Pulmonary artery endothelial cell (primary cell): ENCODE measurements at places on chromosomes 4 and X. TPM values are rescaled to one million over a fixed set of nuclear protein-coding genes. Genes with fewer than 3 reads are reported as not detected.

GRCh38 chr4:153652051-153652784 is 31.9 kb upstream of the TLR2 start:
- DNase-seq = no peak

- no peak for DNase-seq
Observed at GRCh38 chrX:378443-378842, 8.3 kb downstream of the PPP2R3B start.

DNA sequence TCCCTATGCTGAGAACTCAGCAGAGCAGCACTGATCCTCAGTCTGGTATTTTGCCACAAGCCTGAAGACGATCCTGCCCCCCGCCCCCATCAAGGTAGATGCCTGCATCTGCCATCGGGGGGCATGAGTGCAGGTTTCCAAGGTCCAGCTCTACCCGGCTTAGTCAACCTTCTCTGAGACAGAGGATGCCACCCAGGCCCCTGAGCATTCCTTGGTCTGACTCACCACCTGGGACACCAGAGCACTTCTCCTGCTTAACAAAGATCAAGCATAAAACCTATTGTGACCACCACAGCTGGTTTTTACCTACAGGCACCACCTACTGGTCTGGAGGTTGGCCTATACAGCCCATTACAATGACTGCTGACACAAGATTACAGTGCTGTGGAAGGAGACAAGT is 1168.1 kb downstream of the PCDH19 start:
- DNase-seq = no peak

ASB9 gene
- 9.2 and 21.0 TPM in 2 replicates for total RNA-seq

SLC9A7 gene
- 35.6 and 40.6 TPM in 2 replicates for total RNA-seq

DNA sequence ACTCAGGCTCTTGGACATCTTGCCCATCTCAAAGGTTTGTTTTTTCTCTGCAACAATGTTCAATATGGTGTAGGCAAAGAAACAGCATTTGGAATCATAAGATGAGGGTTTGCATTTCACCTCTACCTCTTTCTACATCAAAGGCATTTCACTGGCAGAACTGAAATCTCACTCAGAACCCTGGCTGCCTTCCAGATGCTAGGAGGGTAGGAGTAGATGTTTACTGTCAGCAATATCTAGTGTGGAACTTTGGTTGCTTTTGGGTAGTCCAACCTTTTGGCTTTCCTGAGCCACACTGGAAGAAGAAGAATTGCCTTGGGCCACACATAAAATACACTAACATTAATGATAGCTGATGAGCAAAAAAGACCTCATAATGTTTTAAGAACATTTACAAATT is 297.0 kb upstream of the KLF3 start:
- DNase-seq = no peak

- no peak for DNase-seq
Observed at GRCh38 chr4:83191026-83191425, 76.5 kb upstream of the PLAC8 start.

- no peak for DNase-seq
Observed at GRCh38 chr4:14856062-14856933, 146.0 kb upstream of the CPEB2 start.

DNA sequence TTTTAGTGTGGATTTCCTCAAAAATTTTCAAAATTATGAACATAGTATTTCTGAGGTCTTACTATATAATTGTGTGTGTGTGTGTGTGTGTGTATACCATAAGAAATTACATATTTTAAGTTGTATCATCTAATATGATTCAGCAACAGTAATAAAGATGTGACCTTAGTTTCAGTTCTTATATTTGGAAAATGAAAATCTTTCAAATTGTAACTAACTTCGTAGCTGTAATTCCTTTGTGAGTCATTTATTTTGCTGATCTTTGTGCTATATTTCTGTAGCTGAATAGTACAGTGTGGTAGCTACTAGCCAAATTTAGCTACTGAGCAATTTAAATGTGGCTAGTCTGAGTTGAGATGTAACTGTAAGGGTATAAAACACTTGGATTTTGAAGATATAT is 116.4 kb downstream of the RAP1GDS1 start:
- no peak for DNase-seq

DNA sequence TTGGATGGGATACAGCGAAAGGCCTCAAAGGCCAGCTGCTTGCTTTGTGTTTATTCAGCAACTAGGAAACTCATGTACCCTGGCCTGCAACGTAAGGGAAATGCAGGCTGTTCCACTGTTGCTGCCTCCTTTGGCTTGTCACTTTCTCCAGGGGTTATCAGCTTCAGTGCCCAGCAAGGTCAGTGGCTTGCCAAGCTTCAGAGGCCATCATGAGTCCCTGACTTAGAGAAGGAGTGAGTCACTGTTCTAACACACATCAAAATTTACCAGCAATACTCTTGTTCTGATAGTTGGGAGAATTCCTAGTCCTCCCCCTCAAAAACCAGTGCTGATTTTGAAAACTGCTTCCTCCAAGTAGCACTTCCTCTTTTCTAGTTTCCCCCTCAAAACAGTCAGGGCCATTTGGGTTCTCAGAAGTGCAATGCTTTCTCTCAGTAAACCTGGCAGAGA is 250.8 kb downstream of the ARHGAP24 start:
- DNase-seq = no peak
